Activated T-cell treated with anti-CD3 and anti-CD28 coated beads, Interleukin-2, amount 50 U/mL, for 72 hours (primary cell): ENCODE measurements at places on chromosomes 6 and 20. TPM values are rescaled to one million over a fixed set of nuclear protein-coding genes. Genes with fewer than 3 reads are reported as not detected.
A peak's percentile ranks its signal among the peaks of the same experiment; 100 is the strongest.

- H3K27ac ChIP-seq: peak overlapping the region; percentile 98
- peaks cover 90% of the 10 kb centered on the region for H3K4me1 ChIP-seq
- no peaks in the 10 kb centered on the region for H3K27me3 ChIP-seq
- no peaks in the 10 kb centered on the region for H3K36me3 ChIP-seq
These were observed 29.7 kb downstream of the RREB1 start for GRCh38 chr6:7137335-7138045.

Gene ESR1
- 0.07 TPM for total RNA-seq

Gene MCHR2
- total RNA-seq: not detected

Gene NFATC2
- total RNA-seq: 39.9 TPM

DNA sequence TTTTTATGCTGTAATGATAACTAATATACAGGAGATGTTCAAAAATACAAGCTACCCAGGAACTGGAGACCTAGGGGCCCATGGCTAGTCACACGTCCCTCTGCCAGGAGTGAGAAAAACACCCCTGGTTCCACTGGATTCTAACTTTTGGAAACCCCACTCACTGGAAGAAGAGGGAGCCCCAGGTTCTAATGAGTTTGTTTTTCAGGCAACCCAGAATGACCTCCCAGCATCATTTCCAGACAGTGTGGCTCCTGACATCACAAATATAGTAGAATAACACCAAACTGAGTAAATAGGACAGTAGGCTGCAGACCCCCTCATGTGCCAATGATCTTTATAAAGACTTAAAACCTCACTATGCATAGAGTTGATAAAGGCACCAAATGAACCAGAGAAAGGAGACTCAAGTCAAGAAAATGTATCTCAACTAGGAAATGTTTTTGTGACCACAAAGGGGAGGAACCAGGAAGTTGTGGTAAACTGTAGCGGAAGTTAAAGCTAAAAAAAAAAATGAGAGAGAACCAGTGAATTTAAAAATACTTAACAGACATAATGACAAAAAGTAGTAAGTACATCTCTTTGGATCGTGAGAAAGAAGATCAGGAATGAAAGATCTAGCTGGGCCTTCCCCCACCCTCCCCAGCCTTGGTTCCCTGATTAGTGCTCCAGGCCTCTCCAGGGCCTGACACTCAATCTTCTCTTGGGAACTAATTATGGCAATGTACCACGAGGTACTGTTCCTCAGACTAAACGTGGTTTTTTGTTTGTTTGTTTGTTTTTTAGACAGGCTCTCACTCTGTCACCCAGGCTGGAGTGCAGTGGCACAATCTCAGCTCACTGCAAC is 19.8 kb downstream of the HLA-E start:
- H3K27ac ChIP-seq: peak overlapping the region; percentile 87
- H3K36me3 ChIP-seq: no peaks in the 10 kb centered on the region
- peaks cover 58% of the 10 kb centered on the region for H3K4me1 ChIP-seq

Gene OR2H2
- total RNA-seq: not detected

Gene LRRC73
- total RNA-seq: 0.32 TPM

DNA sequence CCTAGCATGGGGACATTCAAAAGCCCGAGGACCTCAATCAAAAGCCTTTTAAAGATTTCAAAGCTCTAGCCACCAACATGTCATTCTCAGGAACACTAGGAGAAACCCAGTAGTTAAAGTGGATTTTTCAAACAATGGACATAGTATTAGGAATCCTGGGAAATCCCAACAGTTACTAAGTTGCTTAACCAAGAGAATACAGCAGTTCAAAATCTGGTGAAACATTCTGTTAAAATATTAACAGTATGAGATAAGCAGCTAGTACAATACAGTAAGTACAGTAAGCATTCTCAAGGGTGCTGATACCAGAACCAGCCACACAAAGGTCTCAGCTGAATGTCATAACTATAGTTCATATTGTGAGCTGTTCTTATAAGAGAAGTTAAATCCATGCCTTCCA is 68.6 kb downstream of the CDK19 start:
- no peak overlapping the region for H3K4me3 ChIP-seq
- DNase-seq: no peak
- peaks cover 9% of the 10 kb centered on the region for H3K36me3 ChIP-seq

Gene PRKN
- 2.5 TPM for total RNA-seq

Gene ALDH8A1
- 1.8 TPM for total RNA-seq
